Progenitor cell of endocrine pancreas (in vitro differentiated cells): ENCODE measurements at places on chromosomes 5 and 9. TPM values are rescaled to one million over a fixed set of nuclear protein-coding genes. Genes with fewer than 3 reads are reported as not detected.

Gene AHRR
- 0.69 and 1.3 TPM in 2 replicates for total RNA-seq

Gene CSF1R
- not detected in 2 replicates for total RNA-seq

Gene PCDHA12
- total RNA-seq = 12.9 and 13.7 TPM in 2 replicates

Gene FSTL4
- 2.4 and 3.2 TPM in 2 replicates for total RNA-seq

Gene RAB3C
- 18.9 and 25.2 TPM in 2 replicates for total RNA-seq

Gene OGN
- not detected in 2 replicates for total RNA-seq

Gene BAG1
- 67.7 and 71.5 TPM in 2 replicates for total RNA-seq

Gene ANKRD18B
- total RNA-seq = 2.3 and 2.9 TPM in 2 replicates

Gene SLC36A2
- total RNA-seq = not detected in 2 replicates

Gene PRR16
- 0.22 TPM in 1 of 2 replicates, not detected in the other for total RNA-seq

Gene PCDHGA9
- 1.5 and 1.8 TPM in 2 replicates for total RNA-seq

Gene ARID3C
- total RNA-seq = 8.5 and 12.0 TPM in 2 replicates

Gene PCDHB9
- total RNA-seq = 7.5 and 8.0 TPM in 2 replicates

Gene MBLAC2
- total RNA-seq = 4.3 and 4.5 TPM in 2 replicates

Gene IGFBPL1
- 4.7 and 5.1 TPM in 2 replicates for total RNA-seq

Gene MRPL36
- 40.5 and 40.6 TPM in 2 replicates for total RNA-seq

Gene NAIP
- 39.4 and 46.3 TPM in 2 replicates for total RNA-seq

Gene HTR4
- not detected in 2 replicates for total RNA-seq

Gene PLPPR1
- 12.2 TPM in 2 replicates for total RNA-seq

Gene SMIM33
- not detected in 2 replicates for total RNA-seq

Gene MYO10
- 81.6 and 88.0 TPM in 2 replicates for total RNA-seq

Gene CCL21
- not detected in 2 replicates for total RNA-seq

Gene P4HA2
- total RNA-seq = 18.5 and 23.8 TPM in 2 replicates

Gene POLR3G
- total RNA-seq = 2.1 and 3.2 TPM in 2 replicates

Gene ACTBL2
- not detected in 2 replicates for total RNA-seq

Gene ZNF474
- 0.29 and 0.43 TPM in 2 replicates for total RNA-seq
